ENCODE measurements at places on chromosomes 7 and 10. TPM values are rescaled to one million over a fixed set of nuclear protein-coding genes. Genes with fewer than 3 reads are reported as not detected.

GRCh38 chr7:50327443-50327842 lies 22.9 kb downstream of the IKZF1 start:
- no peak for DNase-seq

GRCh38 chr10:36349445-36350078 lies 707.5 kb upstream of the FZD8 start:
- DNase-seq: no peak

DNA sequence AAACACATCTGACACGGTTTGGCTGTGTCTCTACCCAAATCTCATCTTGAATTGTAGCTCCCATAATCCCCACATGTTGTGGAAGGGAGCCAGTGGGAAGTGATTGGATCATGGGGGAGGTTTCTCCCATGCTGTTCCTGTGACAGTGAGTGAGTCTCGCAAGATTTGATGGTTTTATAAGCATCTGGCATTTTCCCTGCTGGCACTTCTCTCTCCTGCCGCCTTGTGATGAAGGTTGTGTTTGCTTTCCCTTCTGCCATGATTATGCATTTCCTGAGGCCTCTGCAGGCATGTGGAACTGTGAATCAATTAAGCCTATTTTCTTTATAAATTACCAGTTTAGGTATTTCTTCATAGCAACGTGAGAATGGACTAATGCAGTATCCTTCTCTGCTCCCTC lies 5.9 kb upstream of the HTR5A start:
- no peak for DNase-seq

GRCh38 chr10:117740691-117741222 lies 198.2 kb downstream of the EMX2 start:
- DNase-seq: no peak

GRCh38 chr7:115058726-115059125 lies 136.8 kb downstream of the MDFIC start:
- no peak for DNase-seq

- no peak for DNase-seq
Measured at GRCh38 chr7:70480927-70481569, 650.9 kb upstream of the GALNT17 start.

- no peak for DNase-seq
Measured at GRCh38 chr7:1288390-1288995, 55.8 kb downstream of the UNCX start.

- no peak for DNase-seq
Measured at GRCh38 chr10:103905441-103905840, 12.5 kb downstream of the STN1 start.

DNA sequence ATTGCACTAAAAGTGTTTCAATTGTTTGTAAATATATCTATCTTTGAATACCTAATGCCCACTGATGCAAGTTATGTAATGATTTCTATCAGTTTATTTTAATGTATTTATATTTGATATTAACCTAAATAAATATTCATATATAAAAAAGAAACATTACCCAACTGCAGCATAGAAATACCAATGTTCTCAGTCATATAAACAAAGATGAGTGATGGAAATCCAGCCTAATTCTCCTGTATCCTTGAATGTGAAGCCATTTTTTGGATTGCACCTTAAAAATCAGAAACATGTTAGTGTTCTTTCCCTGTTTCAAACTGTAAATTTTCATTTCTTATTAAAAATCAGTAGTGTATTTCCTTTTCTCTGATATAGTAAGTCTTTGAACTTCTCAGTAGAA lies 305.8 kb upstream of the GNAI1 start:
- no peak for DNase-seq

DNA sequence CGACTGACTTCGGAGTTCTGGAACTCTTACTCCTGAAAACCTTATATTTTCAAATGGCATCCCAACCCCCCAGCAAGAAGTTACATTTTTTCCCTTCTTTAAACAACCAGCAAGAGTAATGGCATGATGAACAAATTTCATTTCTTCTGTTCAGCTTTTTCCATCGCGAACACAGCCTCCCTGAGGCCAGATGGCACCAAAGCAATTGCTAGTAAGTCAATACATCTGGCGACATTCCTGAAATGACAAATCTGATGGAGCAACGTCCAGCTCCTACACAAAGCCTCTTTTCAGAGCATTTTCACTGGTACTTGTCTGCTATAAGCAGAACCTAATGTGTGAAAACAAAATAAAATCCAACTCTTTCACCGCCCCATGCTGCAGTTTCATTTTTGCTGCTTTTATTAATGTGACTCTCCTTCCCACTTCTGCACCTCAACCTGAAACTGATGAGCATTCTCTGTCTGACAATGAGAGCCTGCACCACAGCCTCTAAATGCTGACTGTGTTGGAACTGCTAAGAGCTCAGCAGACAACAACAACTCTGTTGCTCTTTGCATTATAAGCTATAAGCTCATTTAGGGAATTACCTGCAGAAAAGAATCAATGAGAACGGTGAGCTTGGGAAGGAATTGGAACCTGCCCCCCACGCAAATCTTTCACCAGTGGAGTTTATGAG lies 229.8 kb downstream of the FGFR2 start:
- DNase-seq: no peak

GRCh38 chr10:92356041-92356440 lies 65.1 kb downstream of the MARCHF5 start:
- DNase-seq: no peak

The DBF4 gene
- total RNA-seq: 4.3 TPM

The CADPS2 gene
- total RNA-seq: 31.9 TPM

The HOXA6 gene
- not detected for total RNA-seq

Measured in body of pancreas (tissue), 4 donors.